ENCODE measurements at places on chromosomes 7 and 10.

GRCh38 chr7:836429-836828, 4.2 kb downstream of the SUN1 start:
- DNase-seq = no peak

DNA sequence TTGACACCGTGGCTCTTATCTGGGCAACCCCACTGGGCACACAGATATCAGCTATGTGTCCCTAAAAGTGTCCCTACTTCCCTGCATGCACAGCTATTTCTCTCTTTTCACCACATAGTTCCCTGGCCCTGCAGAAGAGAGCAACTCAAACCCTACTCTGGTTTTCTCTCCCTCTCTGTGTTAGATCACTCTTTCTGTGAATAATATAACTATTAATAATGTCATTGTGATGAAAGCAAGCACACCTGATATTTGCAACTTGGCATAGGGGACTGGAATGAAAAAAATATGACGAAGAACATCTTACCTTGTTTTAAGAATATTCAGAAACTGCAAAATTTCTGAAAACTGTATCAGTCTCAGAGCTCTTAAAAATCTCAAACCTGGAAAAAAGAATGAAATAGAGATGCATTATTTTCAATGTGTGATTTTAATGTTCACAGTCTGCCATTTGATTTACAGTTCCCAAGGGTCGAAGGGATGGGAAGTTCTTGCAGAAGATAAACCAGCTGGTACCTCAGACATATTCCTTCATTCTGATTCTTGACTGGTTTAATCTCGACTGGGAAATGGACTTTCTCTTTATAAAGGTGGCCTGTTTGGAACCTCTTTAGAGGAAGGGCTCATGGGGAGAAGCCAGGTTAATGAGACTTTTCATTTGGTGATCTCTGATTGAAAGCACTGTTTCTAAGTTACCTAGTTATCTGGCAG, 516.8 kb downstream of the KCNMA1 start:
- DNase-seq = no peak

DNA sequence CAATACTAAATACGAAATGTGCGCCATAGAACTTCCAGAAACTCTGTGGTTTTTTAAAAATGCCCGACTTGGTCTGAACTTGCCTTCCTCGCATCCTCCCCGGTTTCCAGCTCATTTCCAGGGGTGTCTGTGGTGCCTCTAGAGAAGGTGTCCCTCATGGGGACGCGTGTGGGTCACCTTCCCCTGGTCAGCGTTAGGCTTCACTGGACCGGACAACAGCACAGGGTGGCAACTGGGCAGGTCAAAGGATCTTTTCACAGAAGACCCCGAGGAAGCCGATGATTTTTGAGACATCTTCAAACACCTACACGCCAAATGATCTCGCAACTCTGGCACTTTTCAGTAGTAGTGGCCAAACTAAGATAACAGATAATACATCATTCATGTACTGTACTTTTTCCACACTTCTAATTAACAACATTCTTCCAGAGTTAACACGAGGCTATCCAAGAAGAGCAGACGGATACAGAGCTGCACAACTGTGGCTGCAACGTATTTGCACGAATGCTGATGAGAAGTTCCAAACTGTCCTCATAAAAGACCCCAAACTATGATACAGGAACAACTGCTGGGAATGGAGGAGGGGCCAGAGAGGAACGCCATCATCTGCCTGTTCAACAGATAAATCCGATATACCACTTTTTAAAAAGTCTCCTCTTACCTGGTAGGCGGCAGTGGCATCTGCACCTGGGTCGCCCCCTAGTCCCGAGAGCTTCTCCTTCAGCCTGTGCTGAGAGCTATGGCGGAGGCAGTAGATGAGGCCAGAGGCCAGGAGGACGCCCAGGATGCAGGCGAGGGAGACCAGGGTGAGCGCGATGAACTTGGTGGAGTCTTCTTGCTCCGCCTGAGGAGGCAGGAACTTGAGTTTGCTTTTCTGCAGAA, 345.5 kb downstream of the DNAJB6 start:
- DNase-seq = no peak

GRCh38 chr7:118511146-118511545, 286.6 kb downstream of the ANKRD7 start:
- no peak for DNase-seq

GRCh38 chr7:8386926-8387550, 46.4 kb upstream of the NXPH1 start:
- no peak for DNase-seq

- no peak for DNase-seq
Observed at GRCh38 chr10:26221541-26221940, 5.0 kb downstream of the GAD2 start.

DNA sequence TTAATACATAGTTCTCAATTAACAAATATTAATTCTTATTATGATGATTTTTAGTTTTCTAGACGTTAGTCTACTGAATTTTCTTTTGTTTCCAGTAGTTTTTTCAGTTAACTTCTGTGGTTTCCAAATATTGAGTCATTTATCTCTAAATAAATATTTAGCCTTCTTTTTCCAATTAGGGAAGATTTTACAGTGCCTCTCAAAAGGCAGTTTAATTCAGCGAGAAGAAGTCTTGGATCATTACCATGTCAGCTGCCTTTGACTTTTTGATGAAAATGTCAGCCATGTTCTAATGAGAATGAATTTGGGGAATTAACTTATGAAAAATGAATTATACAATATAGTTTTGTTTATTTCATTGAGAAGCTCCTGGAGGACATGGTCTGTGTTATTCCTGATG, 90.0 kb downstream of the CDK14 start:
- DNase-seq = no peak

GRCh38 chr10:71978988-71979691, 14.9 kb downstream of the CHST3 start:
- no peak for DNase-seq
